ENCODE measurements at places on chromosomes 2 and 18.
A peak's percentile ranks its signal among the peaks of the same experiment; 100 is the strongest.

GRCh38 chr2:40150266-40150665 is 301.6 kb downstream of the SLC8A1 start:
- DNase-seq, result no peak

DNA sequence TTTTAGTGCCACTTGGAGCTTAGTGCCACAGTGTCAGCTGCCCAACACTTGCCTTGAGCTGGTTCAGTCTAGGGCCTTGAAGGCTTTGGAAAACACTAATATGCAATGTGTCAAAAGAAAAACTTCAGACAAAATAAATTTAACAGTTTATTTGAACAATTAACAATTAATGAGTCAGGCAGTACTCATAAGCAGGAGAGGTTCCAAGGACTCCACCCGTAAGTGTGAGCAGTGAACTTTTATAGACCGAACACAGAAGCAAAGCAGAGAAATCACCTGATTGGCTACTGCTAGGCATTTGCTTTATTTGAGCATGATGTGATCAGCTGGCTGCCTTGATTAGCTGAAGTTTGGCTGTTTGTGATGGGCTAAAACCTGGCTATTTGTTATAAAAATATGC is 49.5 kb upstream of the TBC1D8 start:
- peak; percentile 80 for DNase-seq

DNA sequence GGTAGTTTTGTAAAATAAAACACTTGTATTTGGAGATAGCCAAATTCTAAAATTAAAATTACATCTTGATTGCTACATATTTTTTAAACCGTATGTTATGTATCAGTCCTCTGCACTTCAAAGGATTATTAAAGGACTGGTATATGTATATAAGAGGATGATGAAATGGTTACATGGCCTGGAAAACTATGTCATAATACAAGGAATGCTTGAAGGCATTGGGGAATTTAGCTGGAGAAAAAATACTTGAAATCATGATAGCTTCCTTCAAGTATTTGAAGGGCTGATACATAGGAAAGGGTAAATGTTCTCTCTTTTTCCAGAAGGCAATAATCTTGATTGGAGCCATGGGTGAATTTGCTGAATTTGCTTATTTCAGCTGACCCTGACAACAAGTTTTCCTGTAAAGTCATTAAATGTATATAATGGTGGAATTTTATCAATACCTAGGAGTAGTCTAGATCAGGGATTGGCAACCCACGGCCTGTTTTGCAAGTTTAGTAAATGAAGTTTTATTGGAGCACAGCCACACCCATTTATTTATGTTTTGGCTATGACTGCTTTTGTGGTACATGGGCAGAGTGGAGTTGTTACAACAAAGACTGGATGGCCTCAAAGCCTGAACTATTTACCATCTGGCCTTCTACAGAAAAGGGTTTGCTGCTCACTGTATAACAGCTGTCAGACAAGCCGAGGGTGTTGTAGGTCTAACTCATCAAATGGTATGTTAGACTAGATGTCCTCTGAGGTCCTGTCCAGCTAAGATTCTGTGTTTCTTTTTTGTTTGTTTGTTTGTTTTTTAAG is 34.4 kb downstream of the ACYP2 start:
- DNase-seq, result no peak

DNA sequence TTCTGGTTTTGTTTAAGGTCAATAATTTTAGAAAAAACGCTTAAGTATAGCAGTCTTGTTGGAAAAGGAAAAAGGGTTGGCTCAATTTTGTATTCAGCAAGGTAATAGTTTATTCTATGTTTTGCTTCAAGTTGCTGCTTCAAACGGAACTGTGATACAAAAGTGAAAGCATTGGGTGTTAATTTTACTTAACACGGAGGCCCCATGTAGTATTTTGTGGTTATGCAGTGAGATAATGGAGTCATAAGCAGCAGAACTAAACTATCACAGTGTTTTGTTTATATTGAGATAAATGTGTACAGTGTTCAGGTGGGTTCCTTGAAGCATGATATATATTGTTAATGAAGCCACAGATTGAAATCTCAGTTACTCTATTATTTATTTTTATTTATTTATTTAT is 67.0 kb upstream of the LYPD6B start:
- no peak for DNase-seq

DNA sequence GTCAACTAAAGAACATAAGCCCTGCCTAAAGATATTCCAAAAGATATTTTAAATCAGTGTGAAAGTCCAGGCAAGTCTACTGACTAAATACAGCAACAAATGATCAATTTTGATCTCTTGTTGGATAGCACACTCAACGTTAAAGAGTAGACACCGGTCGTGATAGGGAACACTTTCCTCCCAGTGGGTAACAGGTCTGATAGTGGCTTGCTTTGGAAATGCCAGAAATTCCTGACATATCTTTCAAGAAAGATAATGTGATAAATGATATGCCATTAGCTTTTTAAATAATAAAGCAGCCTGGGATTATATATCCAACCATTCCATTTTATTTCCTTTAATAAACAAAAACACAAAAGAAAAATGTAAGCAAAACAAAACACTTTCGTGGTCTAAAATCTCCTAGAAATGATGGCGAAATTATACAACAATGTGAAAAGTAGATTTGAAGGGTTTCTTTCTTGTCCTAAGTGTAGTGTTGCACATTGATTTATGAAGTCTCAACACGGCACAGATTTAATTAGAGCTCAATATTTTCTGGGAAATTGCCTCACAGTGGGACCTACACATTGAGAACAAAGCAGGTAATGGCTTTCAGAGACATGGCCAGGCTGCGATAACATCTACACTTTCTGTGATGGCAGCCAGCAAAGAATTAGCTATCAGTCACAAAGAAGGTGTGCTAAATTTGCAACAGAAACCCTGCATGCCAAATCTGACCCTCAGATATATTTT is 158.6 kb downstream of the PPP1R1C start:
- no peak for DNase-seq

GRCh38 chr2:241576293-241576654 is 17.7 kb downstream of the BOK start:
- no peak for DNase-seq

GRCh38 chr2:107745100-107745499 is 81.6 kb upstream of the RGPD4 start:
- DNase-seq, result no peak

- DNase-seq, result no peak
Measured at GRCh38 chr2:77169426-77169825, 352.8 kb downstream of the LRRTM4 start.

GRCh38 chr2:166361351-166362153 is 14.2 kb downstream of the SCN9A start:
- no peak for DNase-seq

- DNase-seq, result no peak
Measured at GRCh38 chr2:107721586-107721985, 105.1 kb upstream of the RGPD4 start.

- no peak for DNase-seq
Measured at GRCh38 chr2:25251422-25252273, 83.3 kb upstream of the POMC start.

GRCh38 chr2:231531883-231532755 is 1.9 kb upstream of the NMUR1 start:
- DNase-seq, result no peak

DNA sequence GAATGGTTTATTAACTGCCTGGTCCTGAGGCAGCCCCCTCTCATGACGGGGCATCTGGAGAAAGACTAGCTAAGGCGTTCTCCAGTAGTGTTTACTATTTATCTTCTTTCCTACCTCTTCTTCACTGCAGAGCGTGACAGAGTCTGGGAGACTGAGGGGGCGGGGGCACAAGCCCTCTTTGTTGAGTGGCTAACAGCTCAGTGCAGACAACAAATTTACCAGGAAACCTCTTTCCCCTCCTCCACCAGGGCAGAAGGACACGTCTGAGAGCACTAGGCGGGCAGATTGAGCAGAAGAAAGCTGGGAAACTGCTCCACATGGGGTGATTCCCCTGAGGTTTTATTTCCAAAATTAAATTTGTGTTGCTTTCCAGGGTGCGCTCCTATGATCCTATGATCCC is 322.1 kb downstream of the CNTNAP5 start:
- no peak for DNase-seq

GRCh38 chr2:220006152-220006621 is 378.8 kb downstream of the SLC4A3 start:
- DNase-seq, result no peak

GRCh38 chr2:222358876-222359275 is 60.1 kb upstream of the PAX3 start:
- no peak for DNase-seq

DNA sequence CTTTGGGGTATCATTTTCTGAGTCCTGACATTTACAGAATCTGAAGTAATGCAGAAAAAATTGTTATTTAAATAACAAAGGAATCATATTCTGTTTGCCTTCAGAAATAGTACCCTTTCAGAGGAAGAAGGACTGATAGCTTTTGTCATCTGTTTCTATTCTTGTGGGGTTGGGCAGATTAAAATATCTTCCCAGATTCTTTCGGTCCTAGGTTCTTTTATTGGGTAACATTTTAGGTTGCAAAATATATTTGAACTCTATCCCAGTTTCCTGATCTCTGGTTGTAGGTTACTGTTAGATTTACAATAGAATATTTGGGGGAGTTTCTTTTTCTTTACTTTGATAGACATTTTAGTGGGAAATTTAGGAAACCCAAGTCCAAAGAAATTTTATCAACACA is 550.5 kb downstream of the SPAG16 start:
- DNase-seq, result no peak

DNA sequence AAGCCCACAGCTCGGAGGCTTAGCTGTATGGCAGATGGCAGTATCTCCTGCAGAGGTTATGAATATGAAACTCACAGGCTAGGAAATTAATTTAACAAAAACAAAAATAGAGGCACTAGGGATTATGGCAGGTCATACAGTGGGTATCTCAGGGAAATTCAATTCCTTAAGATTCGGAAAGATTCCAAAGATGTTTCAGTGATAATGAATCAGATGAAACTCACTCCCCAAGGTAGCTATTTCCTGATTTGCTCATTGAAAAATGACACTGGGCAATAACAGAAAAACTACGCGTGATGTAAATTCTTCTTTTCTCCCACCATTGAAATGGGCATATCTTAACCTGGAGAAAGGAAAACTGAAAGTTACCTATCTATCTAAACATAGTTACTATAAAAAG is 414.1 kb downstream of the STK39 start:
- DNase-seq, result no peak

DNA sequence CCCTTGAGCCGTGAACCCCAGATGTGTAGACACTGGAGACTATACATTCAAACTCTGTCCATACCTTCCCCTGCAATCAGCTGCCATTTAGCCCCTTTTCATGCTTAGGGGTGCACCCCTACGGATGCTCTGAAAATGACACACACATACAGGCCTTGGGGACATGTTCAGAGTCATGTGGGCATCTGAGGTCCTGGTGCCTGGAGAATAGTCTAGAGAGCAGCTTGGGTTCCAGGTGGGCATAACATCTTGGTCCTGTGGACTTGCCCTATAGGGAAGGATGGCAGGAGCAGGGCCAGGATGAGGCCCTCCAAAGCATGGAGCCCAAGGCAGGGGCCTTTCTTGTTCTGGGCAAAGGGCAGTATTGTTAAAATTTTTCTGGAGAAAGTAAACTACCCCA is 9.9 kb upstream of the FHOD3 start:
- no peak for DNase-seq

DNA sequence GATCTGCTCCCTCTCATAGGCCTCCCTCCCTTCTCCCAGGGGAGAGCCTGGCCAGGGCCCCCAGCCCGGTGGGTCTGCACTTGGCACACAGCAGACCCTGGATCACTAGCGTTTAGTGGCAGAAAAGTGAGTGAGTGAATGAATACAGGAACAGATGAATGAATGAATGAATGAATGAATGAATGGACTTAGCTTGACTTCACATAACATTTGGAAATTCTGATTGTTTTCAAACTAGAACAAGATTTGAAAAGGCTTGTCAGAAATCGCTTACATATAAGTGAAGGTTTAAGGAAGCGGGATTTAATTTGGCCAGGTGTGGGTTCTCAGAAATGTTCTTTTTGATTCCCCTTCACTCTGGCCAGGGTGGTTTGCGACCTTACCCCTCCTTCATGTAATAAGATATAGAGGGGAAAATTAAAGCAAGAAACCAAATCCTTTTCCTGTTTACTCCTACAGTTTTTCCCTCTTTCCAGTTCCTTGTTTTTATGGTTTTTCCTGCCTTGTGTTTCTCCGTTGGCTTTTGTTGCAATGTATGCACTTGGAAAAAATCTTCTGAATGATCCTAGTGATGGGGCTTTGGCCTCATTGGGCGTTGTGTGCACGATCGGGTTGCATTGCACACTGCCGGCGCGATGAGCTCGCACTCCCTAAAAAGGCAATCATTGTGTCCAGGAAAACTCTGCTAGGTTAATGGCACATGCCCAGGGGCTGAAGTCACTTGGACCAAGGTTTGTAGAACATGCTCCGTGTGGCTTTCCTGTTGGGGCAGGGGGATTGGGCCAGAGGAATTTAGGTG is 16.4 kb downstream of the LRRFIP1 start:
- DNase-seq, result no peak

- DNase-seq, result no peak
Measured at GRCh38 chr18:43868497-43868995, 591.3 kb upstream of the SYT4 start.

DNA sequence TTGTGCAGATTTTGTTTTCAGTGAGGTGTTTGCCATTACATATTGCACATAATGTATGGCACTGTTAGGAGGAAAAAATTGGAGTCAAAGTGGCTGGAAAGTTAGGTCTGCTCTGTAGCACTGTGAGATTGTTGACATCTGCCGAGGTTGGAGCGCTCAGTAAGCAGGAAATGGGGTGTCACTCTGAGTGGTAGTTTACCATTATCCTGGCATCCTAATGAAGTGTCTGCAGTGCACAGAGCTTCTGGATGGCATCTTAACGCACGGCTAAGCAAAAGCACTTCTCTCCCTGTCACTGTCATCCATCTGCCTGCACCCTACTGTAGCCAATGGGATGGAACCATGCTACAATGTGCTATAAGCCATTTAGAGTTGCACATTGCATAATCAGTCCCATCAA is 561.9 kb downstream of the ARHGAP15 start:
- DNase-seq, result no peak

- no peak for DNase-seq
Measured at GRCh38 chr2:181685150-181685688, 4.9 kb upstream of the NEUROD1 start.

DNA sequence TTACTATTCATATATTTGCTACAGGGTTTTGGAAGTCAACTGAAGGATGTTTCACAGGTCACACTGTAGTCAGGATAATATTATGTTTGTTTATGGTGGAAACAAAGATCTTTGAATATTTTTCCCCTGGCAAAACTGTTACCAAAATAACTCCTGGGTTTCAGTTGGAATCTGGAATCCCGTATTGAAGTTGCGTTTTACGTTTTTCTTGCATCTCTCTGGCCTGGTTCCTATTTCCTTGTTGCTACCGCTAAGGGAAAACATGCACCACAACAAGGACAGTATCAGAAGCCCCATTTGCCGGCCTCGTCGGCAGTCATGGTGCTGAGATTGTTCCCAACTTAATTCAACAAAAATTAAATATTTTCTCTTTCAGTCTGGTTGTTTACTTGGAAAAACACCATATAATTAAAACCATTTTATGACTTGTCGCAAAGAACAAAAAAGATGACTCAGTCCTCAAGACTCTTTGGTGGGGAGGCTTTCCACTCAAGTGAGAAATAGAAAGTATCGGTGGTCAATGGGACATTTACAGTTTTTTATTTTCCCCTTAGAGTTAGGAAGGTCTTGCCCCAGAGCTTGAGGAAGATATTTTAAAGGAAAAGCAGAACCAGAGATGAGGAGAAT is 42.3 kb downstream of the EN1 start:
- no peak for DNase-seq

Measured in Panc1 (cell line).